Nephron progenitor cell (in vitro differentiated cells): ENCODE measurements at places on chromosomes 12 and 14.

DNA sequence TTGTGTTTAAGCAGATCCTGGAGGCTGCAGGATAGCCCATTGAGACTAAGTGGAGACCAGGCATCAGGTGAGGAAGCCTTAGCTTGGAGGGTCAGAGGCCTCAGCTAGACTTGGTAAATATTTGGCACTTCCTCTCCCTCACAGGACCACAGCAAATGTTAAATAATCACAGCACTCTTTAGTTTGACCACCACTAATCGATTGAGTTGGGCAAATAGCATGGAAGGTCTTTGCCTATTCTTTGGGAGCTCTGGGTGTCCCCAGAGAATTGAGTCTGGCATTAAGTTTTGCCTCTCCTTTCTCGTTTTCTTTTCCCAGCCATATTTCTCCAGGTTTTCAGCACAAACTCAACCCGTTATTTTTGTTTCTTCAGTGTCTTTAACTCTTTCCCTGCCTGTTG lies 61.4 kb downstream of the ETV6 start:
- DNase-seq, result no peak

GRCh38 chr12:115451780-115452736 lies 768.1 kb upstream of the TBX3 start:
- DNase-seq, result peak; percentile 81

DNA sequence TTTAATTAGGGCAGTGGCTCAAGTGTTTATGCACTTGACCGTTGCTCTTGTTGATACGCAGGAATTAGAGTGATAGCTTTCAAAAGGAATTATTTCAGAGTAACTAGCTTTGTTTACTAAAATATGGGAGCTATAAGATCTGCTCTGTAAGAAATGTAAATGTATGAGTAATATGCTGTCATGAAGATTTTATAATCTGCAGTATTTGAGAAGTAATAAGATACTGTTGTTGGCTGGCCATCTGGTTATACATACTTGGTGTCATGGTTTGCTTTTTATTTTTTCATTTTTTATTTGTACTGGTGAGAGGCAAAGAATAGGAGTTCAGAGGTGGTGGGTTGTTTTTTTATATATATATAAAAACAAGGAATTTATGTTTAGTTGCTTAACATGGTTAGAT lies 58.5 kb downstream of the PLXNC1 start:
- no peak for DNase-seq

GRCh38 chr14:74649167-74649566 lies 37.1 kb upstream of the LTBP2 start:
- DNase-seq, result no peak

GRCh38 chr12:16002880-16003279 lies 91.7 kb downstream of the DERA start:
- no peak for DNase-seq

DNA sequence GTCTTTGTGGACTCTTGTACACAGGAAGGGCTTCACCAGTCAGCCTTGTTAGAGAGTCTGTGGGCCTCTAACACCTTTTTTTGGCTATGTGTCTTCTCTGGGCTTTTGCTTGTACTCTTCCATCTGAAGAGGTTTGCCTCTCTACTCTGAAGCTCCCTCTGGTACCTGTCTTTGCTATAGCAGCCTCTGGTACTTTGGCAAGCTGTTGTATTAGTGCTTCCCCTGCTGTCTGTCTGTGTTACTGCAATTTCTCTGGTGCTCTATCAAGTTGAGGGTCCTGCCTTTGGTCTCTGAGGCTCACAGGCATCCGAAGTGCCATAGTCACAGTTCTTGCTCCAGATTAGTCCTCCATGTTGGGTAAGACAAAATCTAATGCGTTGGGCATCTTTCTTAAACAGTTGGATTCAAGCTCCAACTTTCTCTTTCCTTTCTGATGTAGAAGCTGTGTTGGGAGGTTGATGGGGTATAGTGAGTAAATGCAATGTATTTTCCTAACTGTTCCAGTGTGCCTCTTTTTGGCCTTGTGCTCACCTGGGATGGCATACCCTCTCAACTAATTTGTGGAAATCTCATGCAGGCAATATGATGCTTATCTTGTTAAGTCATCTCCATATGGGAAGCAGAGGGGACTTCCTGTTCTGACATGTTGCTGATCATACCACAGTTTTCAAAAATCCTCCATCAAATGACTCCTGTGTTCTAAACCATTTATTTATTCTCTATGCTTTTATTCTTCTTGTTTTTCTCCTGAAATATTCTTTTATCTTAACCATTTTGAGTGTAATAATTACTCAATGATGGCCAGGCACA lies 88.8 kb downstream of the ATF7IP start:
- DNase-seq, result peak; percentile 9
